ENCODE measurements at places on chromosomes 11 and 22.

DNA sequence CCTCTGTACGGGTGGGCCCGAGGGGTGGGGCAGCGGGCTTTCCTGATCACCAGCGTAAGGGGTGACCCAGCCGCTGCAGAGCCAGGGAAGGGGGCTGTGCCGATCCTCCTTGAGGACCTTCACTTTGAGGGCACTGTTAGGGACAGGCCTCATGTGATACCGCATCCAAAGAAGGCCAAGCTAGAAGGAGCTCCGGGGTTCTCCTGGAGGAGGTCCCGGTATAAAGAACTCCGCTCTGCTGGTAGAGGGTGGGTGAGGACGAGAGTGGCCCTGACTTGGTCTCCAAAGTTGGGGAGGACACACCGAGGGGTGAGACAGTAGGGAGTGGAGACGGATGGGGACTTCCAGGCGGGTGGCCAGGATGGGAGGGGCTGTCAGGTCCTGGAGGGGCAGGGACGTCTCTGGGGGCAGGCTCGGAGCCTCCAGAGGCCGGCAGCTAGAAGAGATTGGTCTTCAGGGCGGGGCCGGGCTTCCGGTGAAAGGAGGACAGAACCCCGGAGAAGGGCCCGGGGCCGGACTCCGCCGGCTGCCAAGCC lies 4.6 kb downstream of the PHOX2A start:
- DNase-seq = no peak

DNA sequence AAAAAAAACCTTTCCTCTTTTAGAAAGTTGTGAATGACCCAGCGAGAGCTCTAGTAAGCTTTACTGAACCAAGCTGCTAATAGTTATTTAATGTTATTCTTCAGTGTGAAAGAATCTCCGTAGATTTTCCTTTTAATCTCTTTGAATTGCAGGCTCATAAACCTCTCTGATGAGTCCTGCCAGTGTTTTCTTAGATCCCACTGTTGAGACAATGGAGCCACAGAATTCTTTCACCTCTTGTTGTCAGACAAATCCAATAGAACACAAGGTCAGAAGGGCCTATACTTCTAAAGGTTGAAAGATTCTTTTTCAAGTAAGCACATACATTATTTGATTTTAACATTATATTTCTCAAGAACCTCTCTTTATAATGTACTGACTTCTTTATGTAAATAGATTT lies 52.2 kb downstream of the DNAJC24 start:
- DNase-seq = no peak

DNA sequence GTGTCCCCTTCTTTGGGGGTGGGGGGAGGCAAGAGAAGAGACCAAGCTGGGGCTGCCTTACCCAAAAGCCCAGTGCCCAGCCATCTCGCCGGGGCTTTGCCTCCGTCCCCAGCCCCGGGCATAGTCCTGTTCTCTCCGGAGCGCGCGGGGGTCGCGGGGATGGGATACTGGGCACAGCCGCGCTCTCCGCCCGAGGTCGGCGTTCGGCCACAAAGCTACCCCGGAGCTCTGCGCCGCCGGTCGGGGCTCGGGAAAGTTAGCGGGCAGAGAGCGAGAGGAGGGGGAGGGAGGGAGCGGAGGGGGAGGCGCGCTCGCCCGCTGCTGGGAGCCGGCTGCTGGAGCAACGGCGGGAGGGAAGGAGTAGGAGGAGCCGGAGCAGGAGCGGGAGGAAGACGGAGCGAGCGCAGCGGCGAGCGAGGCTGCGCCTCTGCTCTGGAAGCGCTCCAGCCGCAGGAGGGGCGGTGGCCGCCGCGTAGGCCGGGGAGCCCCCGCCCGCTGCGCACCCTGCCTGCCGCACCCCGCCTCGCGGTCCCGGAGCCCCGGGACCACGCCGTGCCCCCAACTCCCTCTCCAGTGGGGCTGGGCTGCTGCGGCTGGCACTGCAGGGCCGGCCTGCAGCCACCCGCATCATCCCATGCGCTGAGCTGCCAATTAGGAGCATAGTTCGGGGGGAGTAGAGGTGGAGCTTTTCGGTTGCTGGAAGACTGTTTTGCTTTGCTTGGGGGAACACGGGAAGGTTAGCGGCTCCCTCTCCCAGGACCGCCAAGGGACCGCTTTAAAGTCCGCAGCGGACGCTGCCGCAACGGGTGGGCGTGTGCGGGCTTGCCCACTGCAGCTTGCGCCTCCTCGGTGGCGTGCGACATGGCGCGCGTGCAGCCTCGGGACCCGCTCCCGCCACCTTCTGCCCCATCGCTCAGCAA lies at the start of gene SCN4B:
Gene SCN4B, minus strand, starts transcription at position 272 of the 920 bp plus-strand sequence. Its CDS starts 150 bp downstream, at position 122.
- DNase-seq = no peak

- no peak for DNase-seq
Measured at GRCh38 chr22:39493759-39494158, 8.3 kb upstream of the MIEF1 start.

GRCh38 chr22:44702479-44703198 lies 635 bp downstream of the PRR5 start:
- DNase-seq = no peak

DNA sequence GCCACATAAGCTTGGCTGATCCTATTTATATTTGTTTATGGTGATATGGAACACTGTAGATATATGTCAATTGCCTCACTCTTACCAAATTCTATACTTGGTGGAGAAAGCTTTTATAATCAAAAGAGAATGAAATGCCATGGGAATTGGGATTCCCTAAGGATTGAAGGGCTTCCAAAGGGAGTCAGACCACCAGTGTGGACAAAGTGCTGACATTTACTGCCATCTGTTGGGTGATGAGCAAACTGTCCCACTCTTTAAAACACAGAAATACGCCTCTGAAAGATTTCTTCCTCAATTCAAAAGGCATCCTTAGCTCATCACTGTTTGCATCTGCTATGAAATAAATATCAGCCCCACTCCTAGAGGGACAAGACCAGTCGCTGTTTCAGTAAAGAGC lies 7.1 kb downstream of the SLC1A2 start:
- no peak for DNase-seq

DNA sequence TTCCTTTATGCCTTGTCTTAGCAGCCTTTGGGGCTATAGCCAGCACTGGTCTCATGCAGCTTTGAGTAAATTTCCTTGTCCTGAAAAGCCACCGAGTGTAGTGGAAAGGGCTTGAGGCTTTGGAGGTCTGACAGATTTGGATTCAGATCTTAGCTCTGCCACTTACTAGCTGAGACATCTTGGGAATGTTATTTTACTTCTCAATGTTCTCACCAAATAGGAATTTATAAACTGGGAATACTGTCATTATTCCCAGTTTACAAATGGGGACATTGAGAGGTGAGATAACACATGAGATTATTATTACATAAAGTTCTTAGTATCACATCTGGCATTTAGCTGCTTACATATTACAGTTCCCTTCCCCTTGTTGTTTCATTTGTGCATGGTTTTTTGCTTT lies 95.5 kb downstream of the COMMD9 start:
- DNase-seq = no peak

DNA sequence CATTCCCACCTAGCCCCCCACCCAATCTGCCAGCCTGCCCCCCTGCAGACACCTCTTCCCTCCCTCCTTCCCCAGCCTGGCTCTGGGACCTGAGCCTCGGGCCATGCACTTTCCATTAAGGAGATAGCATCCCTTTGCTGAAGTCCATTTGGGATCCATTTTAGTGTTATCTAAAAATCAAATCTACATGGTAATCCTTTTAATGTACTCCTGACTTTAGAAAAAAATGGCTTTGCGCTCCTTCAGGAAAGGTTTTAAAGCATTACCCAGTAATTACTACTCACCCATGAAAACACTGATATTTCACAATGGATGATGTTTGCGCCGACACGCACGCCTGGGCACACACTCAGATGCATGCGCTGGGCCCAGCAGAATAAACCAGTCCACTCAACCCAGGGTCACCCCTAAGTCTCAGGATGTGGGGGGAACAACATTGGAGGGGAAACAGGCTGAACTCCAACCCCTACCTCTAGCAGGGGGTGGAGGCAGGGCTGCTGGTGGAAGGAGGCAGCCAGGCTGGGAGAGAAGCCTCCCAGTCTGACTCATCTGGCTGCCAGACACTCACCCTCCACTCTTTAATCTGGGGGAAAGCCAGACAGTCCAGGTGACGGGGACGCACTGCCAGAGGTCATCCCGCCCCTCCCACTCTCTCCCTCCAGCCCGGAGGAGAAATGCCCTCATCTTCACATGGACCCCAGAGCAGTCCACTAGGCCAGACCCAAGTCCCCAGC lies 29.8 kb downstream of the LMO1 start:
- no peak for DNase-seq

DNA sequence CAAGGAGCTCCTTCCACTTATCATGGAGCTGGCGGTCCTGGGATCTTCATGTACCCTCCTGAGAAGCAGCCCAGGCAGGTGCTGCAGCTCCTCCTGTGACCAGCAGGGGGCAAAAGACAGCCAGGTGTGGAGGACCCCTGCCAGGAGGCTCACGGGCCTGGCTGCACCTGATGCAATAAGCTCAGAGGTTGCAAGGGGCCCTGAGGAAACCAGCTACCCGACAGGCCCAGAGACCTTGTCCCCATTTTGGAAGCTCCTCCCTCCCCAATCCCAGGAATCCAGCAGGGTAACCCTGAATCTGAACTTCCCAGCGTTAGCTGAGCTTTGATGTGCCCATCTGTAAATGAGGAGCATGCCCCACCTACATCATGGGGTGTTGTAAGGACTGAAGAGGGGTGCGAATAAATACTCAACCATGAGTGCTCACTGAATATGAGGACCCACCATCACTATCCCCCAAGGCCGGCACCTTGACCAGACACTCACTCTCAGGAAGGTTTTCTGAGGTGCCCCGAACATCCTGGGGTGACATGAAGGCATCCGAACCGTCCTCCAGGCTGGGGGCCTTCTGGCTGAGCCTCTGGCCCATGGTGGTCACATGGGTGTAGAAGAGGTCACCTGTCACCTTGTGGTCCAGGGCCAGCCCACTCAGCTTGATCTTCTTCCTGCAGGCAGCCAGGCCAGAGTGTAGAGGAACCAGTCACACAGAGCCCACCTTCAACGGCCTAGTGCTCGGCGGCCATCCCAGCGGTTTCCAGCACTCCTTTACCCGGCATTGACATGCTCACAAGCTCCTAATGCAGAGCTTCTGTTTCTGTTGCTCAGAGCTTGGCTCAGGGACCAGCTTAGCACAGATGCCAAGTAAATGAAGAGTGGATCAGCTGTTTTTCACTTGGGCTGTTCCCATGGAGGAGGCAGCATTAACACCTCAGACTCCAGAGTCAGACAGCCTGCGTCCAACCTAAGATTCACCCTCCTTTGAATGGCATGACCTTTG lies 21.7 kb downstream of the SLC43A1 start:
- DNase-seq = peak; percentile 46

- no peak for DNase-seq
Measured at GRCh38 chr22:47048123-47049077, 285.9 kb downstream of the TBC1D22A start.

GRCh38 chr22:33354928-33355327 lies 296.7 kb upstream of the SYN3 start:
- no peak for DNase-seq

DNA sequence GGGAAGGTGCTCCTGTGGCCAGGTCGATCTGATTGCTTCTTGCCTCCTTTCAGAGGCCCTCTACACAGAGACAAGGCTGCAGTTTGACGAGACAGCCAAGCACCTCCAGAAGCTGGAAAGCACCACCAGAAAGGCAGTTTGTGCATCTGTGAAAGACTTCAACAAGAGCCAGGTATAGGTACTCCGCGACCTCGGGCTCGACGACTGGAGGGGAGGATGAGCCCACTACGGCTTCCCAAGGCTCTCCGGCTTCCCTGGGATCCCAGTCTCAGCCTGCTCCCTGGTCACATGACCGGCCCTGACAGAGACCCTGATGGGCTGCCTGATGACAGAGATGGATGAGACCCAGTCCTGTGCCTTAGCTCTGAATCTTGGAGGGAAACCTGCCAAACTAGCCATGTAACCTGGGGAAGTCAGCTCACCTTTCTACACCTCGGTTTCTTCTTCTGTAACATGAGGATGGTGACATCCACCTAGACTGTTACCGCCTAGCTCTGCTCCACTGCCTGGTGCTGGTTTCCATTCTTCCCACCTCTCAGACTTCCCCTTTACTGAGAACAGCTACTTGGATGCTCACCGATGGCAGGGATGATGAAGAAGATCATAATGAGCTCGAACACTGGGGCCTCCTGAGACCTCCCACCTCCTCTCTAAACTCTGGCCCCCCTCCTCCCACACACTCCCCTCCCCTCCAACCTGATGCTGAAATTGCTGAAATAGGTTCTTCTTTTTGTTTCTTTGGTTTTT lies 8.9 kb downstream of the RIBC2 start:
- no peak for DNase-seq

DNA sequence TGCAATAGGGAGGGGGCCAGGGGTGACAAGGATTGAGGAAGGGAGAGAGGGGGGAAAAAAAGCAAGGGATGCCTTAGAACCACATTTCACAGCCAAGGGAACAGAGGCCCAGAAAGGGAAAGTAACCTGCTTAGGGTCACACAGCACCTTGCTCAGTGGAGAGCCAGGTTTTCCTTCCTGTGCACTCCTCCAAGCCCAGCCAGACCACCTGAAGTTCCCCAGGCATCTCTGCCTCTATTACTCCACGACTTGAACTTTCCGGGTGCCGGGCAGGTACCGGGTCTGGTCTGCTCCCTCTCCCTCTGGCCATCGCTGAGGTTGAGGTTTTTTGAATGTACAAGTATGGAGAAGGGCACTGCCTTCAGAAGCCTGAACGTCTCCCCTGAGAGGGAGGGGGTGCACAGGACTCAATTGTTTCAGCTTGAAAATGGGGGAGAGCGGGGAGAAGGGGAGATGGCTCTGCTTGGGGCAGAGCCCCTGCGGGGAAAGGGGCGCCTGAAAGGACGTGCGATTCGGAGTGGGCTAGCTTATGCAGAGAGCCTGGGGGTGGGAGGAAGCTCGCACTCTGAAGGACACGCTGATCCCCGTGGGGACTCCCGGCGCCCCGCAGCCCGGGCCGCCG lies 516 bp upstream of the SERPINH1 start:
- no peak for DNase-seq

DNA sequence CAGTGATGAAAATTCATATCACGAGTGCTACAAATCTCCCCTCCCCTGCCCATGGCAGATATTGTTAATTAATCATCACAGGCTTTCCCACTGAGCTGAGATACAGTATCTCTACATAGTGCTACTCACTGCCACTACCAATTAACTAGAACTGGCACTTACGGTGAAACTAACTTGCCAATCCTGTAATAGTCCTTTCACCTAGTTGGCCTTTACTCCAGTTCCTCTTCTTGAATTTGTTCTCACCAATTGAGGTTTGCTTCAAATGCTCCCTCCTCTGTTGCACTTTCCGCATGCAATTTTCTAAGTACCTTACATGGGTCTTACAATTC lies 11.9 kb upstream of the PRRG4 start:
- DNase-seq = no peak

DNA sequence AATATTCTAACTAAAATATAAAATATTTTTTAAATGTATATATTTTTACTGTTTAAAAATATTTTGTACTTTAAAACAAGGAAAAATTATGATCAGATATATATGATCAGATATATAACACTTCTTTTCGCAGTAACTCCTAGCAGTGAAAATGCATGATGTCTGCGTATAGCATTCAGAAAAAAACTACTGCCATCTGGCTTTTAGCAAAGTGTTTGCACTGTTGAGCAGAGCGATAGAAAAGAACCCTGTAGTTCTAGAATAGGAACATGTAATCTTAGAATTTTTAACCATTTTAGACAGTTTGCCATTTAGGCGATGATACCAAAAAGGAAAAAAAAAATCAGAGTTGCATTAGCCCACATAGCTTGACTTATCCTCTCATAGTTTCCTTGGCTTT lies 370.4 kb upstream of the ANO3 start:
- DNase-seq = no peak

- no peak for DNase-seq
Measured at GRCh38 chr11:131658952-131659351, 288.5 kb downstream of the NTM start.

- no peak for DNase-seq
Measured at GRCh38 chr22:28956506-28956905, 73.1 kb downstream of the ZNRF3 start.

GRCh38 chr22:18933914-18934313 lies 2.2 kb downstream of the PRODH start:
- no peak for DNase-seq
